CMK (cell line): ENCODE measurements at places on chromosomes 7 and 10.

GRCh38 chr10:99532687-99533495 lies at the start of gene NKX2-3:
NKX2-3 (plus strand) TSS chr10:99532942; CDS start chr10:99533132, 190 bp downstream.
- DNase-seq, result no peak

DNA sequence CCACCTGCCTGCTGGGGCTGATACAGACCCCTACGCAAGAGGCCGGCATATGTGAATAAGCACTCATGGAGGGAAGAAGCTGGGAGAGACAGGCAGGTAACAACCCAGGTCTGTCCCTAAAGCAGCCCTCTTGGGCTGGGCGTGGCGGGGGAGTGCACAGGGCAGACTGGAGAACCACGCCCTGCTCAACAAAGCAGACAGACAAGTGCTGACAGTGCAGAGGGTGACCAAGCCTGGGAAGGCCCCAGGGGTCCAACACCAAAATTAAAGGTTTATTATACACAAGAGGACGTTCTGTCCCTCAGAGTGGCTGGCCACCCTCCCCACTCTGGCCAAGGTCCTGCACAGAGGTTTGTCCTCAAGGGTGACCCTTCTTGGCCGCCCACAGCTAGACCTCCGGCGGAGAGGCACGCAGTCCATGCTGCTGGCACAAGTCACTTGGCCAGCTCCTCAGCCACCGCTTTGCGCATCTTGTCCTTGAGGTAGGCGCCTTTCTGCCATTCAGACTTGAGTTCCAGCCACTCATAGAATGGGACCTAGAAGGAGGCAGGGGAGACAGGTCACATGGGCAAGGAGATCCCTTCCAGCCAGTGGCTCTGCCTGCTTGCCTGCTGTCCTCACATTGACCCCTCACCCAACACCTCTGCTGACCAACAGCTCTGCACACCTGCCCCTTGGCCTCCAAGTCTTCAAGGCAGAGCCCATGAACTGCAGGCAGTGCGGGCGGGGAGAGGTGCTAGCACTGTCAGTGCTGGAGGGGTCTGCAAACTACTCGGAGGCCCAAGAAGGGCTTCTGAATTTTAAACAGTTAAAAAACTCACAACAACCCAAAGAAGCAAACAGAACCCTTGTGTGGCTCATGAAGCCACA lies 11.4 kb upstream of the NACAD start:
- DNase-seq, result no peak

DNA sequence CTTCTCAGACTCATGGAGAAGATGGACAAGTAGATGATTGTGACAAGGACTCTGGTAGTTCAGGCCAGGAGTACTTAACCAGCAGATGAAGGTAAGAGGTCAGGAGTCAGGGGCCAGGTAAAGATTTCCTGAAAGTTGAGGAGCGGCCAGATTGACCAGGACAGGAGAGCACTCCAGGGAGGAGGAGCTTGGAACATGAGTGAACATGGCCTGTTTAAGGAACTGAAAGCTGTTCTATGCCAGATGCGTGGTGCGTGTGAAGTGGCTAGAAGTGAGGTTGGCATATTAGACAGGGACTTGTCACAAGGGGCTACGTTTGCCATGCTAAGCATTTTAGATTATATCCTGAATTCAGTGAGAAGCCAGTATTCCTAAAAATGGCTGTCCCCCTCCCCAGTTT lies 157.2 kb downstream of the WNT2 start:
- no peak for DNase-seq

- DNase-seq, result no peak
Observed at GRCh38 chr10:98569853-98570252, 123.1 kb upstream of the HPS1 start.

DNA sequence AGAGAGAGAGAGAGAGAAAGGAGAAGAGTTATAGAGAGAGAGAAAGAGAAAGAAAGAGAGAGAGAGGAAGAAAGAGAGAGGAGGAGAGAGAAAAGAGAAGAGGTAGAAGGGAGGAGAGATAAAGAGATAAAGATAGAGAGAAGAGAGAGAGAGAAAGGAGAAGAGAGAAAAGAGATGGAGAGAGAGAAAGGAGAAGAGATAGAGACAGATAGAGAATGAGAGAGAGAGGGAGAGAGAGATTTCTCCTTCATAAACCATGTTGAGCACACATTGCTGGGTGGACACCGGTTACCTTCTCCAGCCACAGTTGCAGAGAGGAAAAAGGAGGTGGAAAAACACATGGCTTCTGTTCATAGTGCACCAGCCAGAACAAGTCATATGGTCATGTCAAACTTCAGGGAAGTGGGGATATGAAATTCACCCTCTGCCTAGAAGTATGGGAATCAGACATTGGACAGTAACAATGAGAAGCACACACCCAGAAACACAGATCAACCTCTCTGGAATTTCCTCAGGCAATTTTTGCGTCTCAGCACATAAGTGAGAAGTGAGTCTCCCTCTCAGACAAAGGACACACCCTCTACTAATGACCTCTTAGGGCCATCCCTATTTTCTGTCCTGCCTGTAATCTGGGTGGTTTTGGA lies 172.5 kb upstream of the SVIL start:
- no peak for DNase-seq

DNA sequence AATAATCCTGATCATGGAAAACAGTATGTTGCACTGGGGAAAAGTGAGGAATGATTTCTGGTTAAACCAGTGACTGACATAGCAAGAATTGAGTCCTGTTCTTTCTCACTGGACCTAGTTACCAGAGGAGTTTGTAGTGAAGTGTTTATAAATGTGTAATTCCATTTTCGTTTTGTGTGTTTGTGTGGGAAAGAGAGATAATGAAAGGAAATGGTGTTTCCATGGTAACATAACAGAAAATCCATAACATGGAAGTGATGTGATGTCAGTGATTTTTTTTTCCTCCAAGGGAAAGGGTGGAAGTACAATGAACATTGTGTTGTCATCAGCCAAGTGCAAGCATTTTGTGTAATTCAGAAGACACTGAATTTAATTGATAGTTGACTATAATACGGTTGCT lies 283.9 kb downstream of the PLXDC2 start:
- DNase-seq, result no peak

DNA sequence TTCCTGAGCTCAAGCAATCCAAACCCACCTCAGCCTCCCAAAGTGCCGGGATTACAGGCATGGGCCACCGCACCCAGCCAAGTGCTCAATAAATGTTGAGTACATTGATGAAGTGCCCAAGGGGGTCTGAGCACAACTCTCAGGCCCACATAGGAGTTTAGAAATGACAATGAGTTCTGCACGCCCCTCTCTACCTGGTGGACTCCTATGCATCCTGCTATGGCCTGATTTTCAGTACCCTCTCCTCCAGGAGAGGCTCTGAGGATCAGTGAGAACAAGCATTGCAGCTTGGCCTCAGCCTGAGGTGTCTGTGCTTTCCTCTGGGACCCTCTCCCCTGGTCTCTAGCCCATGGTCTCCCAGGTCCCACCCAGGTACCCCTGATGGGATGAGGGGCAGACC lies 20.9 kb upstream of the GRIFIN start:
- no peak for DNase-seq

DNA sequence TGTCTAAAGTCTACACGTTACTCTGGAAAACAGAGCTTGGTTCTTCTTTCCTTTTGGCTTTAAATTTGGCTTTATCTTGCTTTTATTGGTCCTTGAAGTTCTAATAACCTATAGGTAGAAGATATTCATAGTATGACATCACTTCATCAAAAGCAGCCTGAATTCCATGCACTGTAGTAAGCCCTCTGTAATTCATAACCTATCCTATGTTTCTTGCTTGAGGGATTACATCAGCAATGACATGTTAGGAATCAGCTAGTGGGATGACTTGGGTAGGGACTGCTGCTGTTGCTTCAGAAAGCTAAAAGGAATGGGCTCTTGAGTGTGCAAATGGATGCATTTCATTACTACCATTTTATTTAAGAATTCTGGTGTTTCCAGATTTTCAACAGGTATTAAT lies 184.9 kb downstream of the PTEN start:
- DNase-seq, result no peak
